ENCODE measurements at places on chromosomes 1 and 21.

DNA sequence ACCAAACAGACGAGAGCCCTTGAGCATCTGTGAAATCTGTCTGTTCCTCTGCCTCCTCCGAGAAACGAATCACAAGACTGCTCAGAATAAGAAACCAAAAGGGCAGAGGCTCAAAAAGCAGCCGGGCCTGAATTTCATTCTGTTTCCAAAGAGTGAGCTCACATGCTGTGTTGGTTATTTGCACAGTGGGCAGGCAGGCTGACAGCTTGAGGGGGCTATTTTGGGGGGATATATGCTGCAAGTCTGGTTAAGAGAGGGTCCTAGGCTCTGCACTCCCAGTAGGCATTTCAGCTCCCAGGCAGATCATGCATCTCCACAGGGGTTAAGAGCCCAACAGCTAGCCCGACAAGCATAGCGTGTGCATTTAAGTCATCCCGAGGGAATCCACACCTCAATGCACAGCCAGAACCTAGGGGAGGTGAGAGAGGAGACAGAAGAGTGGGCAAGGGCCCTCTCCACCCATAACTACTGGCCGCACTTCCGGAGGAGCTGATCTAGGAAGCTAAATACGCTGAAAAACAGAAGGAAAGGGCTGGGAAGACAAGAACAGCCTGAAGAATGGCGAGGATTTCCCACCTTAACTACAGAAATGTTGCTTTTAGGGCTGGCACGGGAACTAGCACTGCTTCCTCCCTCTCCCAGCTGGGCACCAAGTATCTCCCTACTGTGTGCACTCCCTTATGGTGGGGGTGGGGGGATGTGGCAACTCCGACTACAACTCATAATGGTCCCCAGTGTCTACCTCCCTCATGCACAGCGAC, 3.7 kb downstream of the PGBD5 start:
- DNase-seq: no peak

DNA sequence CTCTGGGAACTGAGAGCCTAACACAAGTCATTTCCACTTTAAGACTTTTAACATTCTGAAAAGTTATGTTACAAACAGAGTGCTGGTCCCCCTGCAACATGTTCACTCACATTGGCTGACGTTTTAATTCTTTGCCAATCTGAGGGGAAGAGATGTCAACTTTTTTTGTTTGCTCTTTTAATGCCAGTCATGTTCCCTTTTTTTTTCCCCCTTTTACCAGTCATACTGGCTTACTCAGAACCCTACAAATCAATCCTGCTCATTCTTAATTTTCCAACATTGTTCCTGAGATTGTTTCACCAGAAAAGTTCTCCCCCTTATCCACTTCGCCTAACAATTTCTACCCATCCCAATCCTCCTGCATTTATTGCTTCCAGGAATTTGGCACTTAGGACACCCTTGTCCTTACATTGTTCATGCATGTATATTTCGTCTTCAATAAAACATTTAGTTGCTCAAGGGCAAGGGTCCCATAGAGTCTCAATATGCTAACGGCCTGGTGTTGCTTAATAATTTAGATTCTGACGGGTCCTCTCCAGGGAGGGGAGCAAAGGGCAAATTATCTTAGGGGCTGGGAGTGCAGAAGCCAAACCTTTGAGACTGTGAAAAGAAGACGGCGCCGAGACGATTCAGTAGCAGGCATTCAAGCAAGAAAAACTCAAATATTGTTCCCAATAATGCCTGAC, 624 bp upstream of the CR1L start:
- no peak for DNase-seq

- DNase-seq: no peak
Observed at GRCh38 chr1:37146071-37146470, 111.8 kb upstream of the GRIK3 start.

- DNase-seq: no peak
Observed at GRCh38 chr1:38533772-38534472, 325.6 kb downstream of the RRAGC start.

- DNase-seq: no peak
Observed at GRCh38 chr1:46021046-46021996, 111.1 kb downstream of the PIK3R3 start.

DNA sequence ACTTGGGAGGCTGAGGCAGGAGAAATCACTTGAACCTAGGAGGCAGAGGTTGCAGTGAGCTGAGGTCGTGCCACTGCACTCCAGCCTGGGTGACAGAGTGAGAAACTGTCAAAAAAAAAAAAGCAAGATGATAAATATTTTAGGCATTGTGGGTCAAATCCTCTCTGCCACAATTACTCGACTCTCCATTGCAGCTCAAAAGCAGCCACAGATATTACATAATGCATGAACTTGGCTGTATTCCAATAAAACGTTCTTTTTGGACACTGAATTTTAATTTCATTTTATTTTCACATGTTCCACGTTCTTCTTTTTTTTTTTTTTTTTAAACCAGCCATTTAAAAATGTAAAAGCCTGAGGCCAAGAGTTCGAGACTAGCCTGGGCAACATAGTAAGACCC, 69.4 kb downstream of the TCP10L start:
- no peak for DNase-seq

GRCh38 chr1:48676822-48677221, 99.9 kb downstream of the BEND5 start:
- no peak for DNase-seq

DNA sequence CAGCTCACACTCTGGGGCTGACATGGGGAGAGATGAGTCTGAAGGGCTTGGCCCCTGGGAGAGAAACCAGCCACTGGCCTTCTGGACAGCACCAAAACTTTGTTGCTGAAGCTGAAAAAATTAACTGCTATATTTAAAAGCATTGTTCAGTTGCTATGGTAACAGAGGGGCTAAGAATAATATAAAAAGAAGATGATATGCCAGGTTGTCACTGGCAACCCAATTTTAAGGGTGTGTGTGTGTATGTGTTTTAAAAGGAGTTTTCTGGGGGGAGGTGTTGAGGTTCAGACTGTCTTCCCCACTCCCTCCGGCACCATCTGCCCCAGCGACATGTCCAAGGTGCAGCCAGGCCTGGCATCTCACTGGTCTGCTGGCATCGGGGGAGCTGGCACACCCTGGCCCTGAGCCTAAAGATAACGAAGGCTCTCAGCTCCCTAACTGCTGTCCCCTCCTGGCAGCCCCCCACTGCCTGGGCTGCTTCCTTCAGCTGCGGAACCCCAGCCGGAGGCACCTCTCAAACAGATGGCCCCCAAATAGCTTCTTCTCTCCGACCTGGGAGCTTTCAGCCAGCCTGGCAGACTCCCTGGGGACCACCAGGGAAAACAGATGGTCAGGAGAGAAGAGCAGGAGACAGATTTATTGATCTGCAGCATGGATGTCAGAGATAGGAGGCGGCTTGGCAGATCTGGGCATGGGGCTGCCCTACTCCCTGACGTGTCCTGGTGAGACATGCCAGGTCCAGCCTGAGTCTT, 203.9 kb downstream of the HIVEP3 start:
- DNase-seq: no peak

- DNase-seq: no peak
Observed at GRCh38 chr21:42503711-42504110, 7.7 kb upstream of the RSPH1 start.

DNA sequence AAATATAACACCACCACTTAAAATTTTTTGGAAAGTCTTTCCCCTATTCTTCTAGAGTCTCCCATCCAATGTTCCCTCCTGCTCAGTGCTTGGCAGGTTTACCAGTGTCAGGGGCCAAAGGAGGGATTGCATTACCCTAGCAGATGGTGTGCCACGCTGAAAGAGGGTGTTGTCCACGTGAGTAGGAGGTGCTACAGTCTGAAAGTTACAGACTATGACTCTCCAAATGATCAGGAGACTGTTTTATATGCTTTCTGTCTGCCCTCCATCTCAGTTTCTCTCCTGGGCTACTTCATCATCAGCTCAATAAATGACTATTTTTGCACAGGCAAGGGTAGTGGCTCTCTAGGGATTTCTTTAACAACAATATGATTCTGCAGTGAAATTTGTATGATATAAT, 31.3 kb upstream of the ANGPTL7 start:
- no peak for DNase-seq

DNA sequence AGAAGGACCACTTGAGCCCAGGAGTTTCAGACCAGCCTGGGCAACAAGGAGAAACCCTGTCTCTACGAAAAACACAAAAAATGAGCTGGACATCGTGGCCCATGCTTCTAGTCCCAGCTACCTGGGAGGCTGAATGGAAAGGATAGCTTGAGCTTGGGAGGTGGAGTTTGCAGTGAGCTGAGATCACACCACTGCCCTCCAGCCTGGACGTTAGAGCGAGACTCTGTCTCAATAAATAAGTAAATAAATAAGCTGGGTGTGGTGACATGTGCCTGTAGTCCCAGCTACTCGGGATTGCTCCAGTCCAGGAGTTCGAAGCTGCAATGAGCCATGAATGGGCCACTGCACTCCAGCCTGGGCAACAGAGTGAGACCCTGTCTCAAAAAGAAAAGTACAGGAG, 3.6 kb downstream of the AKR1A1 start:
- no peak for DNase-seq

DNA sequence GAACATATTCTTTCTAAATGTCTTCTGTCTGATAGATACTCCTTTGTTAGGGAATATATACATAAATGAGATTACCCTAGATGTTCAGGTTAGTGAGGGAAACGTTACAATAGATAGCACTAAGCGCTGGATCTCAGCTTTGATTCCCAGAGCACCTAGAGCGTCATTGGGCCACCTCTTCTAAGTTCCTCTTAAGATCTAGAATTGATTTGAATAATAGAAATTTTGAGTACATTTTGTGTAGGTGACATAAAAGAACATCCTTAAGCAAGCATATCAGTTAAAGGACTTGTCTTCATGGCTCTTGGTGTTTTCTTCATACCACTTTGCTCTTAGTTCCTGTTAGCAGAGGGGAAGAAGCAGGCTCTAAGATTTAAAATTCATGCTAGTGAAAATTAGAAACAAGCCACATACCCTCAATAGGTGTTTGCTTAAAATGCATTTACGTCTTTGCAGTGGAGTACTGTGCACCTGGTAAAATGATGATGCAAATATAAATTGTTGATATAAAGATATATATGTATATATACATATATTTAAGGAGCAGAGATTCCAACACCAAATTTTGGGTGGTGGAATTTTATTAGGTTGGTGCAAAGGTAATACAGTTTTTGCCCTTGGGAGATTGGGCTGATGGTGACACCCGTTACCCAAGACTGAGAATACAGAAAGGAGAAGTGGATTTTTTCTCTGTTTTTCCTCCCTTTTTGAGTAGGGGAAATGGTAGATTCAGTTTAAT, 47.1 kb downstream of the DYRK1A start:
- no peak for DNase-seq

GRCh38 chr1:82152356-82153271, 351.9 kb downstream of the ADGRL2 start:
- no peak for DNase-seq

DNA sequence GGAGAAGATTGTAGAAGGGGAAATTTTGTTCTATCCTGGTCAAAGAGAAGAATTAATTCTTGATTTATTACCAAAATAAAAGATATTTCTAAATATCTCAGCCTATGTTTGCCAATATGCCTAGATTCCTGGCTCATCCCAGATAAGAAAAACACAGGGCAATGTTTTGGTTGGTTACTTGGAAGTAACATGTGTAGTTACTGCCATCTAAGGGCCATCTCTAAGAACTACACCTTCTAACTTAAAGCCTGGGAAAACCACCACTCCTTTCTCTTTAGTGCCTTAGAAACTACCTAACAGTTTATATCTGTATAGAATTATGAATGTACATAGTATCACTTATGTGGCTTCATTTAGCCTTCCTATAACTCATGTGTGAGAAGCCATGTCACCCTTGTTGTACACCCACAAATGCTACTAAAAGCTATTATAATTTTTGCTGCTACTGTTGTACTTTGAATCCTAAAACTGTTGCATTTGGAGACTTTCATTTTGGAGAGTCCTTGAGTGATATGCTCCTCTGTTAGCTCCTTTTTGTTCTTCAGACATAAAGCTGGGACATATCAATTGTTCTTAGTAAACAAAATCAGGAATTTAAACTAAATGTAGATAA, 4.5 kb downstream of the AIM2 start:
- no peak for DNase-seq

- DNase-seq: no peak
Observed at GRCh38 chr1:161238039-161238473, at the start of gene NR1I3. TSS of gene NR1I3 (minus strand) at chr1:161238203. CDS start at chr1:161236565, 1,638 bp downstream.

GRCh38 chr1:221405146-221405545, 336.7 kb downstream of the DUSP10 start:
- DNase-seq: no peak

DNA sequence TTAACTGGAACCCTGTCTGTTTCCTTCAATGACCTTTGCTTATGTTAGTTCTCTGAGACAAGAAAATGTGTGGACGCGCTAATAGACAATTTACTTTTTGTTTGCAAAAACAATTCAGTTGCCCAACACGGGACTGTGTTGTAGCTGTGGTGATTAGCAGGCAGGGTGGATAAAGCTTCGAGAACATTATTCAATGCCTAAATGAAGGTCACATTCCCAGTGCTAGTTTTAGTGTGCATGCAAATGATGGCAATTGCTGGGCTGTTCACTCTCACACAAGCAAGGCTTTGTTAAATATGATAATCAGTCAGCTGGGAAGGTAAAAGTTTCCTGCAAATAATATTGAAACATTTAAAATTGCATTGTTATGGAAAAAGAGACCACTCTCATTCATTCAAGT, 188.4 kb downstream of the BACH1 start:
- DNase-seq: no peak
